ENCODE measurements at places on chromosomes 4 and X.
A peak's percentile ranks its signal among the peaks of the same experiment; 100 is the strongest.

- DNase-seq: no peak
Observed at GRCh38 chr4:74793757-74794381, 454 bp downstream of the BTC start.

GRCh38 chrX:71998836-71999509 is 88.3 kb downstream of the NHSL2 start:
- peak; percentile 9 for DNase-seq

- DNase-seq: no peak
Observed at GRCh38 chrX:134592303-134592702, 66.0 kb downstream of the PLAC1 start.

GRCh38 chr4:70315928-70316327 is 18.9 kb upstream of the CABS1 start:
- DNase-seq: no peak

GRCh38 chr4:133390198-133390855 is 241.2 kb downstream of the PCDH10 start:
- no peak for DNase-seq

- no peak for DNase-seq
Observed at GRCh38 chr4:90246816-90247215, 119.6 kb downstream of the CCSER1 start.

- no peak for DNase-seq
Observed at GRCh38 chr4:173513651-173514050, 16.4 kb downstream of the HAND2 start.

DNA sequence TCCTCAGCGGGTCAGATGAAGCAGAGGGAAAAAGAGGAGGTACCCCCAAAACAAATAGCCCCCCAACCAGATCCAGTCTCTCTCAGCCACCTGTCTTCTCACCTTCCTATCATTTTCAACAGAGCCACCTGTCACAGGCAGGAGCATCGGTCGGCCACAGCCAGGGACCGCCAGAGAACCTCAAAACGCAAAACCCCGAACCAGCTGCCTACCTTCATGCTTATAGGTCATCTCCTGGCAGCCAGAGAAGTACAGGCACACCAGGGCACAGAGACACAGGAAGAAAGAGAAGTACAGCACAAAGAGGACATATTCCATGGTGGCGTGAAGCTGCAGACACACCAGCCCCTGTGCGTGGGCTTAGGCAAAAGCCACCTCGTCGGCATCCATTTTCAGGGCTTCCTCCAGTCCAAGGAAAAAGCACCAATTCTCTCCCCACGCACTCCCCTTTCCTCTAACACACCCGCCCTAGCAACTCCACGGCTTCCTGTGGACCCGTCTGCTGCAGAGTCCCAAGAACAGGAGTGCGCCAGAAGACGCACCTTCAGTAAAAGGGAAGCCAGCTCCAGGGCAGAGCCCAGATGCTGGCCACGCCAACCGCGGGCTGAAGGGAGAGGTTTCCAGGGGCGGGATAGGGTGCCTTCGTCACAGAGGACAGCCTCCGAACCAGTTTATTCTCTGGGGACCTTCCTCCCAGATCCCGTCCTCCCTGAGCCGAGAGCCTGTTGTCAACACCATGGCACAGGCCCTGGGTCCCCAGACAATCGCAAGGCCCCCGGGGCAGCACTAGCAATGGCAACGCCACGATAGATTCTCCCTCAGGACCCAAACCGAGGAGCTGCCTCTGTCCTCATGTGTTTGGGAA is 51.8 kb upstream of the C4orf50 start:
- no peak for DNase-seq

DNA sequence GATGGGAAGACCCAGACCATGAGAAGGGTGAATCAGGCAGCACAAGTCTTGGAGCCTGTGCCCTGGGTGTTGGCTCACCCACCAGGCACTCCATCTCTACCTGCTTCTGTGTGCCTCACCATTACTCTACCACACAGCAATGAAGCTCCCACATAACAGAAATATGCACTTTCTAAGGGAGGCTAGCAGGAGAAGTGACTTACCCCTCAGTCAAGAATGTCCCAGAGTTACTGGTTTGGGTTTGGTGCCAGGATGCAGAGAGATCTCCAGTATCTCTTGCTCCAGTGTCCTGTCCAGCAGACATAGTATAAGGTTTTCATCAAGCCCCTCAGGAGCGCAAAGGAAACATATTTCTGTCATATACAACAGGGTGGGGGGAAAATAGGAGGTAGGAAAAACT is 11.3 kb upstream of the RAB40A start:
- DNase-seq: no peak

- DNase-seq: no peak
Observed at GRCh38 chrX:14095702-14096101, 66.0 kb upstream of the GEMIN8 start.

- DNase-seq: no peak
Observed at GRCh38 chr4:81905971-81906370, 434.3 kb upstream of the RASGEF1B start.

- DNase-seq: no peak
Observed at GRCh38 chrX:111328858-111329257, 58.6 kb upstream of the CAPN6 start.

DNA sequence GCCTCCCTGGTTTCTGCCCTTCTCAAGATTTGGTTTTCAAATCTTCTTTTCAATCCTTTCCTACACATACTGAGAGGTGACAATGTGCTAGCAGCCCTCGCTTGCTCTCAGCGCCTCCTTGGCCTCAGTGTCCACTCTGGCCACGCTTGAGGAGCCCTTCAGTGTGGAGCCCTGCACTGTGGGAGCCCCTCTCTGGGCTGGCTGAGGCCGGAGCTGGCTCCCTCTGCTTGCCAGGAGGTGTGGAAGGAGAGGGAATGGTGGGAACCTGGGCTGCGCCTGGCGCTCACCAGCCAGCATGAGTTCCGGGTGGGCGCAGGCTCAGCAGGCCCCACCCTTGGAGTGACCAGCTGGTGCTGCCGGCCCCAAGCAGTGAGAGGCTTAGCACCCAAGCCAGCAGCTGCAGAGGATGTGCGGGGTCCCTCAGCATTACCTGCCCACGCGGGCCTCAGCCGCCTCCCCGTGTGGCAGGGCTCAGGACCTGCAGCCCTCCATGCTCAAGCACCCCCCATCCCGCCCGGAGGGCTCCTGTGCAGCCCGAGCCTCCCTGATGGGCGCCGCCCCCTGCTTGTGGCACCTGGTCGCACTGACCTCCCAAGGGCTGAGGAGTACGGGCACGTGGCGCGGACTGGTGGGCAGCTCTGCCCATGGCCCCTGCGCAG is 127.5 kb downstream of the COX7B2 start:
- no peak for DNase-seq
